ENCODE measurements at places on chromosomes 2 and 18.

DNA sequence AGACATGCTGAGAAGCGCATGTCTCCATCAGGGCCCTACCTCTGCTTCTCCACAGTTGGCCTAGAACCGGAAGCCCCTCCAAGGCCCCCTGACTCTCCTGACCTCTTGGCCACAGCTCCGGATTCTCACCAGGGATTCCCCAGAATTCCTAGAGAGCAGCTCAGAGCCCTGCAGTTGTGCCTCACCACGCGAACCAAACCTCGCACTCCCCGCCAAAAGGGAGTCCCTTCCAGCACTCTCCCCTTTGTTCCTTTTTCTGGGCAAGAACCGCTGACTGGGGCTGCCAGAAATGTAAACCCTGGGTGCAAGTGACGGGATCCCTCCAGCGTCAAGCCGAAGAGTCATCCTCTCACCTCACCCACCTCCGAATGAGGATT is 36.7 kb downstream of the AFF3 start:
- DNase-seq, result no peak

GRCh38 chr2:69695850-69696216 is 46.1 kb upstream of the ANXA4 start:
- no peak for DNase-seq

DNA sequence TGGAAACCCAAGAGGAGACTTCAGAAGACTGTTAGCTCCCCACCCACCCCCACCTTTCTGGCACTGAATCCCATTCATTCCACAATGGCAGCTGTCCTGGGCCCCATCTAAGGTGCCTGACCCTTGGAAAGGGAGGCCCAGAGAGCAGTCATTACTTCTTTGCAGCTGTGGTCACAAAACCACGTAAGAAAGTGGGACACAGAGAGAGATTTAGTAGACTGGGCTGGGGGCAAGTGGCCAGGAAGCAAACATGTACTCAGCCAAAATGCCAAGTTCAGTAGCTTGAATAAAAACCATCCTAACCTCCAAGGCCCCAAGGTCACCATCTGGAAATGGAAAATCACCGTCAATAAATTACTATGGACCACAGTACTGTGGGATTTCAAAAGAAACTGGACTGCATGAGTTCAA is 381.4 kb downstream of the TNS1 start:
- no peak for DNase-seq

- no peak for DNase-seq
Measured at GRCh38 chr2:146161256-146161882, 1641.5 kb upstream of the ZEB2 start.

DNA sequence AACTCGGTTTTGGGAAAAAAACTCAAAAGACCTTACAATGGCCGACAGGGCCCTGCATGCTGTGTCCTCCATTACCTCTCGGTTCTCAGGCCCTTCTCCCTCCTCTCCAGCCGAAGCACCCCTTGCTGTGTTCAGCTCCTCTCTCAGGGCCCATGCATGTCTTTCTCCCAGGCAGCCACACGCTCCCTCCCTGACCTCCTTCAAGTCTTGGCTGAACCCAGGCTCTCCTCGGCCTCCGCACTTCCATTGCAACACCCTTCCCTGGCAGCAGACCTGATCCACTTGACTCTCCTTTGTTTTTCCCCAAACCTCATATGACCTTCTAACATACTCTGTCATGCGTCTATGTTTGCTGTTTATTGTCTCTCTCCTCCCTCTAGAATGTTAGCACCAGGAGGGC is 114.0 kb downstream of the CYP26B1 start:
- no peak for DNase-seq

GRCh38 chr2:117086174-117086942 is 728.1 kb upstream of the DDX18 start:
- no peak for DNase-seq

- DNase-seq, result no peak
Measured at GRCh38 chr2:137829251-137829650, 135.0 kb upstream of the HNMT start.

- DNase-seq, result no peak
Measured at GRCh38 chr2:83587309-83587708, 871.8 kb downstream of the SUCLG1 start.

DNA sequence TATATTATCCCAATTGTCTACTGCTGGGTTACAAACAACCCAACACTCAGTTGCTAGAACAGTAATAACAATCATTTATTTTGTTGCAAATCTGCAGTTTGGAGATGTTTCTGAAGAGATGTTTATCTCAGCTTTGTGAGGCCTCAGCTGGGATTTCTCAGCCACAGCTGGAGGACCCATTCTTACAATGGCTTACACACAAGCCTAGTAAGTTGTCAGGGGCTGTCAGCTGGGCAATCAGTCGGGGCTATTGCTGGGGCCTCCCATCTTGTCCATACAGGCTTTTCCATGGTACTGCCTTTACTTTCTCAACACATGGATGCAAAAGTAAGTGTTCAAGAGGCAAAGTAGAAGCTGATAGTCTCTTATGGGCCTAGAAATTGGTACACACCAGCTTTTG is 491.7 kb upstream of the NXPH2 start:
- DNase-seq, result no peak

GRCh38 chr2:203730883-203731282 is 24.4 kb downstream of the CD28 start:
- DNase-seq, result no peak

DNA sequence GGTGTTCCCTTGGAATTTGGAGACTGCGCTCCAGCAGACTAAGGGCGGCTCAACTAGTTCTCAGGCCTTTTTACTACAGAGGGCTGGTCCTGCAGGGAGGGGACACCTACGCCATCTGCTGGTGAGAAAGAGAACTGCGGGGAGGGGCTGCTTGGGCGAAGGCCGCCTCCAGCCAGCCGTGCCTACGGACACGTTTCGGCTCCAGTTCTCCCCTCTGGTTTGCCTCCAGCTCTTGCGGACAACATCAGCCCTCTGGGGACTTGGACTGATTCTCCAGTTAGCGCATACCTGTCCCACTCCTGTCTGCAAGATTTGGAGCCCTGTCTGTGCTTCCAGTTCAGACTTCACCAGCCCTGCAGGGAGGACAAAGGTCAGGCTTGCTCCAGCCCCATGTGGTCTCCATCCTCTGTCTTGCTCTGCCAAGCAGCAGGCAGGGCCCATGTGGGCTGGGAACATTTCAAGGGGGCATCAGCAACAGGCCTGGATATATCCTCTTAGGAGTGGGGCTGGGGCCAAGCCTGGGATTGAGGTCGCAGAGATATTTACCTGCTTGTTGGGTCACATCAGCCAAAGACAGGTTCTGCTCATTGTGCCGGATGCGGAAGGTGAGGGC is 10.3 kb downstream of the PTPRN start:
- DNase-seq, result peak; percentile 74

DNA sequence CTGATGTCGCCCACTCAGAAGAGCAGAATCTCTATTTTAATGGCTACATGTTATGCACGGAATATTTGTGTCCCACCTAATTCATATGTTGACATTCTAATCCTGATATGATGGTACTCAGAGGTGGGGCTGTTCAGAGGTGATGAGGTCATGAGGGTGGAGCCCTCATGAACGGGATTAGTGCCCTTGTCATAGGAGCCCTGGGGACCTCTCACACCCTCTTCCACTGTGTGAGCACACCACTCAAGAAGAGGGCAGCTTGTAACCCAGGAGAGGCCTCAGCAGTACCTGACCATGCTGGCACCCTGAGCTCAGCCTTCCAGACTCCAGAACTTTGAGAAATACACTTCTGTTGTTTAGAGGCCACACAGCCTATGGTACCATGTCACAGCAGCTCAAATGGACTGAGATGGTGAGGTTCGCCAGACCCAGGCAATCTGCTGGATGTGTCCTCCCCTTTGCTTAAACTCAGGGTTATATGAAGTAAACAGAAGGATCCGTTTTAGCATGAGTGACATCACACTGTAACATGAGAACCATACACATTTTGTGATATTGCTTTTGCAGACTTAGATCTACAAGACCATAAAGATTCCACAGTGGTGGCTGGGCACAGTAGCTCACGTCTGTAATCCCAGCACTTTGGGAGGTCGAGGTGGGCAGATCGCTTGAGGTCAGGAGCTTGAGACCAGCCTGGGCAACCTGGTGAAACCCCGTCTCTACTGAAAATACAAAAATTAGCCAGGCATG is 48.7 kb downstream of the ATOH8 start:
- DNase-seq, result no peak

DNA sequence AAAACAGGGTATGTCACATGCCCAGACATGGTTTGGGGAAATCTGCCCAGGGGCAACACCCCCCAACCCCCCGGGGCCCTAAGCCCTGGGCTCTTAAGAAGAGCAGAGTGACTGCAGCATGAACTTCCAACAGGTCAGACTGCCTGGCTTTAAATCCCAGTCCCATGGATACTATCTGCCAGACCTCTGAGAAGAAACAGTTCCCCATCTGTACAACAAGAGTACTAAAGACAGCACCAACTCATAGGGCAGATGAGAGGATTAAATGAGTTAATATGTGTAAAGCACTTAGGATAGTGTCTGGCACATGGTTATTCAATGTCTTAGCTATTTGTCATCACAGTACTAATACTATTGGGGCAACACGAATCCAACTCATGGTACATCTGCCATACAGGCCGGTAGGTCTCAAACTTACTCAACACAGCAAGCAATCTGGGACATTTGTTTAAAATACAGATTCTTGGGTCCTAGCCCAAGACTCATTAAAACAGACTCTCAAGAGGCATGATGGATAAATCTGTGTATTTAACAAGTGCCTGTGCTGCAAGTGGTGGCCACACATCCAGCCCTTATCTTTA is 23.4 kb downstream of the CDH2 start:
- DNase-seq, result no peak

DNA sequence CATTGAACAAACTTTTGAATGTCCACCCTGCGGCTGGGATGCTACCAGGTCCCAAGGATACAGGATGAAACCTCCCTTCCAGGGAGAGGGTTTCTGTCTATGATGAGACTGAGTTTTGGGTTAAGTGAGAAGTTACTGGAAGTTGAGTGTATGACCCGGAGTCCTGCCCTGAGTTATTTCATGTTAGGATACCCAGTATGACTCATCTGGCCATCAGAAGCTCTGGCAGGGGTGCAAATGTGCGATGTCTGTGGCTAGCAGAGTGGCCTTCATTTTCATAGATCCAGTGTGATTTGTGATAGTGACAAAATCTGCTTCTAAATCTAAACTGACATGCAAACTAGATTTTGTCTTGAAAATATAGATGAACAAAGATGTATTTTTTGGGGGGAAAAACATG is 55.3 kb downstream of the KCTD1 start:
- no peak for DNase-seq
